ENCODE measurements at places on chromosomes 4 and X. TPM values are rescaled to one million over a fixed set of nuclear protein-coding genes. Genes with fewer than 3 reads are reported as not detected.

FAM149A gene
- polyA plus RNA-seq = 56.7 TPM

TRIM60 gene
- not detected for polyA plus RNA-seq

AVPR2 gene
- 2.0 TPM for polyA plus RNA-seq

MAGEA12 gene
- polyA plus RNA-seq = not detected

EFHC2 gene
- 9.0 TPM for polyA plus RNA-seq

GPRASP2 gene
- polyA plus RNA-seq = 41.7 TPM

VCX3B gene
- 0.23 TPM for polyA plus RNA-seq

MYOZ2 gene
- polyA plus RNA-seq = 0.45 TPM

SH2D1A gene
- polyA plus RNA-seq = 0.22 TPM

PCDH10 gene
- polyA plus RNA-seq = 7.4 TPM

SMIM14 gene
- 55.9 TPM for polyA plus RNA-seq
